ENCODE measurements at places on chromosomes 3 and 15. TPM values are rescaled to one million over a fixed set of nuclear protein-coding genes. Genes with fewer than 3 reads are reported as not detected.

GRCh38 chr15:34258151-34258550 is 33.3 kb downstream of the EMC4 start:
- no peaks in the 10 kb centered on the region for H3K4me1 ChIP-seq
- H3K4me3 ChIP-seq: no peak overlapping the region
- no peaks in the 10 kb centered on the region for H3K27me3 ChIP-seq

DNA sequence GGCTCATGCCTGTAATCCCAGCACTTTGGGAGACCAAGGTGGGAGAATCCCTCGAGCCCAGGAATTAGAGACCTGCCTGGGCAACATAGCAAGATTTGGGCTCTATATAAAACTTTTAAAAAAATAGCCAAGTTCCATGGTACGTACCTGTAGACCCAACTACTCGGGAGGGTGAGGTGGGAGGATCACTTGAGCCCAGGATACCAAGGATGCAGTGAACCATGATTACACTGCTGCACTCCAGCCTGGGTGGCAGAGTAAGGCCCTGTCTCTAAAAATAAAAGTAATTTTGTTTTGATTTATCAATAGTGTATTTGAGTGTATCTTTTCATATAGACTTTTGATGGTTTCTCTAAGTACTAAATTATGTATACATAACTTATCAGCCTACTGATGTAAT is 63.1 kb downstream of the LSM3 start:
- no peaks in the 10 kb centered on the region for H3K36me3 ChIP-seq
- no peaks in the 10 kb centered on the region for H3K4me1 ChIP-seq
- H3K4me3 ChIP-seq: no peak overlapping the region
- no peak overlapping the region for H3K27ac ChIP-seq
- peak; percentile 23 for DNase-seq

DNA sequence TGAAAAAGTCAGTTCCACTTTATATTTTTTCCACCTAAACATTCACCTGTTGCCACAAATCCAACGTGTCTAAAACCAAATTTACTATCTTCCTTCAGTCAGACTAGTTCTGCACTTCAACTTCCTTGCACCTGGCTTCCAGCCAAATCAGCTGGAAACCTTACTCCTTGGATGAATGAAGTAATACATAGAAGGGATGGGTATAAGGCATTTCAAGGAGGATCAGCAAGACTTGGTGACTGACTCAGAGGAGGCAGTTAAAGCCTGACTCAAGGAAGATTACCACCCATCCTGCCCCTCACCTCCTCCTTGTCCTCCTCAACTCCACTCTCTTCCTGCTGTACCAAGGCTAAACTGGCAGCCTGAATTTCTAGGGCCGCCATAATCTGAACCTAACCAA is 37.1 kb downstream of the QTRT2 start:
- DNase-seq: peak; percentile 70
- H3K4me3 ChIP-seq: no peak overlapping the region

DNA sequence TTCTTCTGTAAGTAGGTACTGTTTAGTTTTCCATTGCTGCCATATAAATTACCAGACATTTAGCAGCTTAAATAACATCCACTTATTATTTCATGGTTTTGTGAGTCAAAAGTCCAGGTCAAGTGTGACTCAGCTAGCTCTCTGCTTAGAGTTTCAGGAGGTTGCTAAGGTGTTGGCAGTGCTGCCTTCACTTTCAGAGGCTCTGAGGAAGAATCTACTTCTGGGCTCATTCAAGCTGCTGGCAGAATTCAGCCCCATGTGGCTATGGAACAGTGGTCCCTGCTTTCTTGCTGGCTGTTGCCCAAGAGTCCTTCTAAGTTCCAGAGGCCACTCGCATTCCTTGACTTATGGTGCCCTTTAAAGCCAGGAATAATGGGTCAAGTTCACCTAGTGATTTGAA is 4.5 kb downstream of the CFAP44 start:
- no peak for DNase-seq
- no peaks in the 10 kb centered on the region for H3K27me3 ChIP-seq
- H3K4me3 ChIP-seq: no peak overlapping the region
- H3K36me3 ChIP-seq: no peaks in the 10 kb centered on the region

GRCh38 chr3:58025406-58025805 is 17.2 kb downstream of the FLNB start:
- H3K27me3 ChIP-seq: no peaks in the 10 kb centered on the region
- no peak overlapping the region for H3K27ac ChIP-seq
- H3K4me3 ChIP-seq: no peak overlapping the region
- H3K4me1 ChIP-seq: no peaks in the 10 kb centered on the region

DNA sequence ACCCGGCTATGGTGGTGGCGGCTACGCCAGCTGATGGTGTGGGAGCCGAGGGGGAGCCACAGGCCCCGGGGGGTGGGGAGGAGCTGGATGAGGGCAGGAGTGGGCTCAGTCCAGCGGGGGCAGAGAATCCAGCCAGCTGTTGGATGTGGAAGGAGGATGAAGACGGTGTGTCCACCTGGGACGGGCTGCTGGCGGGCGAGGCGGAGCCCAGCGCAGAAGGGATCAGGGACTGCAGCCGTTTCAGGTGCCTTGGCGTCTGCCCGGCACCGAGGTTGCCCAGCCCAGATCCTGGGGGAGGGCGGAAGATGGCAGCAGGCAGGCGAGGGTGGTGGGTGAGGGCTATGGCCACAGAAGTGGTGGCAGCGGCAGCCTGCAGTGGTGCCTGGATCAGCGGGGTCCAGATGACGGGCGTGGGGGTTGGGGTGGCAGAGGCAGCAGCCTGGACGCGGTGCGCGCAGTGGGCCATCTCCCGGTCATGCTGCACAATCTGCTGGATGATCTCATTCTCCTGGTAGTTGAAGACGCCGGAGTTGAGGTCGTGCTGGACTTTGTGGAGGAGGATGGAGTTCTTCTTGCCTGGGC is 45.3 kb downstream of the HCN4 start:
- no peak for DNase-seq
- H3K27me3 ChIP-seq: no peaks in the 10 kb centered on the region
- H3K27ac ChIP-seq: no peak overlapping the region
- H3K4me1 ChIP-seq: no peaks in the 10 kb centered on the region
- peaks cover 6% of the 10 kb centered on the region for H3K36me3 ChIP-seq
- H3K4me3 ChIP-seq: no peak overlapping the region

DNA sequence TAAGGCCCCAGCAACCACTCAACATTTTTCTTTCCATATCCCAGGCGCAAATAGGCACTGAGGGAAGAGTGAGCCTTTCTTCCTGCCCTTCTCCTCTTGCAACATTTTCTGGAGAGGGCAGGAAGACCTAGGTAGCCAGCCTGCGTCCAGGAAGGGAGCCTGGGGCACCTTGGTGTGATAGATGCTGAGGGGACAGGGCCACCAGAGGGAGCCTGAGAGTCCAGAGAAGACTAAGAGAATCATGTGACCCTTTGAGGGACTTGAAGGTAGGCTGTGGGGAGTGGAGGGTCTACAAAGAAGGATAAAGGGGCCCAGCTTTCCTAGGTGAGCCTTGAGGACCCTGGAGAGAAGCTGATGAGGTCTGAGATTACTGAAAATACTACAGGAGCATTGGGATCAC is 346.6 kb downstream of the CNTN6 start:
- no peaks in the 10 kb centered on the region for H3K27me3 ChIP-seq
- no peak for DNase-seq
- no peaks in the 10 kb centered on the region for H3K36me3 ChIP-seq
- H3K4me3 ChIP-seq: no peak overlapping the region
- H3K27ac ChIP-seq: no peak overlapping the region

DNA sequence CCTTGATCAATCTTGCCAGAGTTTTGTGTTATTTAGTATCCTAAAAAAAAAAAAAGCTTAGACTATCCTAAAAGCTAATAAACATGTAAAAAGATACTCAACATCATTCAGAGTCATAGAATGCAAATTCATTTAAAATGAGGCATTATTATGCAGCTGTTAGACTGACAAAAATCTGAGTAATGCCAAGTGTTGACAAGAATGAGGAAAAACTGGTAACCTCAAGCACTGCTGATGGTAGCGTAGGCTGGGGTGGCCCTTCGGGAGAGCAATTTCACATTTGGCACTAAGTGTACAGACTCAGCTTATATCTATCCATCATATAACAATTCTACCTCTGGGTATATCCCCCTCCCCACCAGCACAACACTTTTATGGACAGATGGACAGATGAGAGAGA is 280.4 kb downstream of the RAP2B start:
- DNase-seq: no peak
- H3K27me3 ChIP-seq: no peaks in the 10 kb centered on the region
- no peaks in the 10 kb centered on the region for H3K4me1 ChIP-seq
- H3K36me3 ChIP-seq: no peaks in the 10 kb centered on the region

DNA sequence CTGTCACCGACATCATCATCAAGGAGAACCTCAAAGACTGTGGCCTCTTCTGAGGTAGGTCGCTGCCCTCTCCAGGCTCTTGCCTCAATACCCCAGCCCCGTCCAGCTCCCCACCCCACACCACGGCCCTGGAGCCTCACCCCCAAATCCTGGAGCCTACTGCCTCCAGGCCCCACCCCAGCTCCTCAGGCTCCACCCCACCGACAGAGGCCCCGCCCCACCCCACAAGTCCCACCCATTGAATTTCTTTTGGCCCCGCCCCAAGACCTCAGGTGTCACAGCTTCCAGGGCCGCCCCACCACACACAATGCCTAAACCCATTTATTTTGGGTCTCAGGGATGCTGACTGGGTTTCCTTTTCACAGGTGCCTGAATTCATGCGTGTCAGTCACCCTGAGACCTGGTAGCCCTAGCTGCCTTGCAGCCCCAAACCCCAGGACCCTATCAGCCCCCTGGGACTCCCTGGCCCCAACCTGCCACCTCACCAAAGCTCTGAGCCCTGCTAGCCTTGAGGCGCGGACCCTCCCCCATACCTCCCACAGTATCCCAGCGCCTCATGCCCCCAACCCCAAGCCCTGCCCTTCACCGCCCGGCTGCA is 3.6 kb downstream of the GNAT1 start:
- H3K4me1 ChIP-seq: peaks cover 25% of the 10 kb centered on the region
- no peak for DNase-seq
- peaks cover 16% of the 10 kb centered on the region for H3K27me3 ChIP-seq

DNA sequence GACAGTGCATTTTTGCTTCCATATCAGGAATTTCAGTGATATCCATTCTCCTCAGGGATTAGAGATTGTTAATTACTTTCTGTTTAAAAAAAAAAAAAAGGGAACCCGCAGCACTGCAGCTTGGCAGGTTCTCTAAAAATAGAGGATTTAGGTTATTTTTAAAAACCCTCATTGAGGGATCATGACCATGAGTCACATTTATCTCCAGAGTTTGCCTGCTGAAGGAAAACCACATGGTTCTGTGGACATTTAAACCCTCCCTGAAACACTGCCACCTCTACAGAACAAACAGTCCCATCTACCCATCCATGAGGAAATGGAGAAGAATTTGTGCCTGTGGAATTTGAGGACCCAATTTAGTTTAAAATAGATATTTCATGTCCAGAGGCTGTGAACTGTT is 66.2 kb upstream of the UBE2E1 start:
- no peak overlapping the region for H3K4me3 ChIP-seq
- no peaks in the 10 kb centered on the region for H3K27me3 ChIP-seq
- DNase-seq: no peak
- no peak overlapping the region for H3K27ac ChIP-seq
- no peaks in the 10 kb centered on the region for H3K4me1 ChIP-seq

- no peak overlapping the region for H3K27ac ChIP-seq
- no peaks in the 10 kb centered on the region for H3K4me1 ChIP-seq
- no peak overlapping the region for H3K4me3 ChIP-seq
- H3K27me3 ChIP-seq: no peaks in the 10 kb centered on the region
These were observed 335.6 kb downstream of the OCA2 start for GRCh38 chr15:27763514-27763913.

Gene GPR149
- total RNA-seq: not detected

Gene ANKUB1
- not detected for total RNA-seq

Gene CHRFAM7A
- 0.43 TPM for total RNA-seq

Gene HIGD2B
- total RNA-seq: not detected

GRCh38 chr15:74399100-74399499 is 31.7 kb upstream of the CYP11A1 start:
- no peak overlapping the region for H3K27ac ChIP-seq
- no peaks in the 10 kb centered on the region for H3K36me3 ChIP-seq
- DNase-seq: no peak
- no peaks in the 10 kb centered on the region for H3K4me1 ChIP-seq

DNA sequence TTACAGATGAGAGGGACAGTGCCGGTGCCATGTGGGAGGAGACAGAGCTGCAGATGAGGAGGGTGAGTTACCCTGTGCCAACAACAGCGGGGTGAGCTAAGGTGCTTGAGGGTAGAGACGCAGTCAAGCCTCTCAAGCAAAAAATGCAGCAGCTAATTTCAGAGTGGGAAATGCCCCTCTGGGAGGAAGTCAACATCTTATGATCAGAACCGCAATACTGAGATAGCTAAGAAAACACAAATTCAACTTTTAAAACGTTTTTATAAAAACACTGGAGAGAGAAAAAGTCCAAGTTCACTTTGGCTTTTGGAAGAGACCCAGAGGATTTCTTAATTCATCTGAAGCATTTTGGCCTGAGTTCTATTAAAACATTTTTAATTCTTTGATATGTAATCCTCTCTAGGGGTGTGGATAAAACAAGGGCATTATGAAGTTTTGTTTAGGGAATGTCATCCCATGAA is 319.2 kb downstream of the SLC9A9 start:
- no peaks in the 10 kb centered on the region for H3K36me3 ChIP-seq
- H3K27ac ChIP-seq: peak overlapping the region; percentile 21
- no peak overlapping the region for H3K4me3 ChIP-seq
- DNase-seq: no peak
- peaks cover 8% of the 10 kb centered on the region for H3K4me1 ChIP-seq
- no peaks in the 10 kb centered on the region for H3K27me3 ChIP-seq

DNA sequence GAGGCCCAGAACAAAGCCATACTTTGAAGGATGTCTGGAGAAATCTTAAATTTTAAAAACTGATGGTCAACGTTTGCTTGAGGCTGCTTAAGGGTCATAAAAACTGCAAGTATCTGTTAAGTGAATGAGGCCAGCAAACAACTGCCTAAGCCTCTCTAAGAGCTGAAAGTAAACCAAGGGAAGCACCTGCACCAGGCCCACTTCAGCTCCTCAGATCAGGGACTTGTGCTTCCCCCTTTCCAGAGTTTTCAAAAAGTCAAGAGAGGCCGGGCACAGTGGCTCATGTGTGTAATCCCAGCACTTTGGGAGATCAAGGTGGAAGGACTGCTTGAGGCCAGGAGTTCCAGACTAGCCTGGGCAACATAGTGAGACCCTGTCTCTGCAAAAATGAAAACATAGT is 9.1 kb downstream of the FBXL22 start:
- H3K27ac ChIP-seq: no peak overlapping the region
- no peak for DNase-seq
- H3K4me1 ChIP-seq: no peaks in the 10 kb centered on the region

DNA sequence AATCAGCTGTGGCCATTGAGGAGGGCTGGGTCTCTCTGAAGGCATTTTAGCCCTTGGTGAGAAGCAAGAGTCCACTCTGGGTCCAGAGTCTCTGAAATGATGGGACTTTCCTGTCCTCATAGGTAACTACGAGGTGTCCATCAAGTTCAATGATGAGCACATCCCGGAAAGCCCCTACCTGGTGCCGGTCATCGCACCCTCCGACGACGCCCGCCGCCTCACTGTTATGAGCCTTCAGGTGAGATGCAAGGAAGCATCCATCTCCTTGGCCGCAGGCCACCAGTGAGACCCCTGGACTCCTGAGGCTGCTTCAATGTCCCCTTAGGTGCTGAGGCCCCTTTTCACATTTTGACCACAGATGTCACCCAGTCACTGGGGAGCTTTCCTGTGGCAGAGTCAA is 54.9 kb downstream of the DNASE1L3 start:
- no peak overlapping the region for H3K4me3 ChIP-seq
- no peaks in the 10 kb centered on the region for H3K27me3 ChIP-seq
- no peak overlapping the region for H3K27ac ChIP-seq

Measured in right atrium auricular region (tissue), 2 donors.